AG20443 (cell line): ENCODE measurements at places on chromosomes 1 and 21.
A peak's percentile ranks its signal among the peaks of the same experiment; 100 is the strongest.

- DNase-seq: no peak
Observed at GRCh38 chr1:243388276-243388675, 132.4 kb downstream of the SDCCAG8 start.

- DNase-seq: no peak
Observed at GRCh38 chr1:160018347-160018746, 13.4 kb downstream of the PIGM start.

DNA sequence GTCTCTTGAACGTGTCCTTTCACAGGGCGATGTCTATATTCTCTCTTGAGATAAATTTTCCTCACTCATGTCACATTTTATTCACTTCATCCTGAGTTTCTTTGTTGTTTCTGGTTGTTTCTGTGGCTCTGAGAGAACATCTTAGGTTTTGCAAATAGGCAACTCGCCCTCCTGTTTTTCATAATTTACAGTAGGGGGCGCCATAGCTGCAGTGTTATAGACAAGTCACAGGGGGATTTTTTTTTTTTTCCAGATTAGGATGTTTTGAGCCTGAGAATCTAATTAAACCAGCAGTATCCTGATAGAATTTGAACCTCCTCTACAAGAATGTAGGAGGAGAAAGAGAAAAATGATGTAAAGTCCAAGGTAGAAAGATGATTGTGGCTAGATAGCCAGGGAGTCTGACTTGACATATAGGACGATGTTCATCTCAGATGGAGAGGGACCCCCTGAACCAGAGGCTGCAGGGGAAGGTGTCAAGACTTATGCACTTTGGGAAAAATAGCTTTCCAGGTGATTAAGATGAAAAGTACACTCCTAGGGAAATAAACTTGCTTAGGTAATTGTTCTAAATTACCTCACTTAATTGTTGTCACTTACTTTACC, 76.3 kb downstream of the ZP4 start:
- DNase-seq: no peak

DNA sequence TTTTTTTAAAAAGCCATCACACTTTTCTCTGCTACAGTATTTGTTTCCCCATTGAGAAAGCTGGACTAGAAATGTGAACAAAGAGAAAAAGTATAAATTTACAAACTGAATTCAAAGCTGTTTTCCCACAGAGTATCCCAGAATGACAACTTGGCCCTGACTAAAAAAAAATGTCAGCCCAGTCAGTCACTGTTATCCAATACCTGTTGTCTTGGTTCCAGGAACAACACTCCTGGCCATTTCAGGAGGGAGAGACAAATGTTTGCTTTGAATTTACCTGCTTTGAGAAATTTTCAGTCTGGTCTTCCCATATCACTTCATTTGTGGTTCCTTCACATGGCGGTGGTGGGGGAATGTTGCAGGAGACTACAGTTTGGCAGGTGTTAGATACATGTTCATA, 46.2 kb downstream of the COLGALT2 start:
- no peak for DNase-seq

DNA sequence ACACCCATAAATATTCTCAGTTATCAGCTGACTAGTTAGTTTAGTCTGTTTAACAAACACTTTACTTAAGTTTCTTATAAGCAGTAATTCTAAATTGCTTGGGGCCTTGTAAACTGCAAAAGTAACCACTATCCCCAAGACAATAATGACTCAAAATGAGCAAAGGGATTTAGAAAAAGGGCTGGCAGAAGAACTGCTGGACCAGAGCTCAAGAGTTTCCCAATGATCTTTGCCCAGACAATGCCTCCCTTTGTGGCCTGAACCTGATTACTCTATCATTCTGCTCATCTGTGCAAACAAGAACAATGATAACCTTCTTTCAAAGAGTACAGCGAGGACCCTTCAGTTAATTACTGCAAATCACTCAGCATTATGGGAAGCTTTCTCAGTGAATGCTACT, 123.5 kb downstream of the TIAM1 start:
- peak; percentile 62 for DNase-seq

GRCh38 chr1:152884966-152885624, 7.0 kb downstream of the SMCP start:
- DNase-seq: no peak

GRCh38 chr21:32515874-32516273, 69.4 kb downstream of the TCP10L start:
- no peak for DNase-seq

DNA sequence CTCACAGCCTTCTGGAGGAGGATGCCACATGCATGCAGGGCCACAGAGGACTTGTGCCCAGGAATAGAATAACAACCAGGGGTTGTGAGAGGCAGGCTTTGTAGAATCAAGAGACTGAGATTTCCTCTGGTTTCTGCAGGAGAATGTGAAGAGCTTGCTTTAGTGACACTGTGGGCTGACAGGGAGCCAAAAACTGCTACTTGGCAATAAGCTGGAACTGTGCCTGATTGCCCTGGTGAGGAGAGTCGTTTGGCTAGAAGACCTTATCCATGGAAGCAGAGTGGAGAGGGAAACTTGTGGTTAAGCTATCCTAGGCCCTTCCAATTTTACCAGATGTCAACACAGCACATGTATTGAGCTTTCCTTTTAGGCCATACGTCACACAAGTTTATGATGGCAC, 902.1 kb downstream of the MRPL39 start:
- no peak for DNase-seq

- DNase-seq: peak; percentile 35
Observed at GRCh38 chr1:153697191-153698019, 18.9 kb downstream of the NPR1 start.
